Esophagus squamous epithelium (tissue), 5 donors: ENCODE measurements at places on chromosomes 7 and 10.

- no peak for DNase-seq
Observed at GRCh38 chr7:45211066-45211465, 53.5 kb downstream of the RAMP3 start.

GRCh38 chr10:75707080-75707840, 275.8 kb downstream of the LRMDA start:
- DNase-seq, result no peak

- no peak for DNase-seq
Observed at GRCh38 chr7:27254625-27255024, 12.0 kb downstream of the EVX1 start.

DNA sequence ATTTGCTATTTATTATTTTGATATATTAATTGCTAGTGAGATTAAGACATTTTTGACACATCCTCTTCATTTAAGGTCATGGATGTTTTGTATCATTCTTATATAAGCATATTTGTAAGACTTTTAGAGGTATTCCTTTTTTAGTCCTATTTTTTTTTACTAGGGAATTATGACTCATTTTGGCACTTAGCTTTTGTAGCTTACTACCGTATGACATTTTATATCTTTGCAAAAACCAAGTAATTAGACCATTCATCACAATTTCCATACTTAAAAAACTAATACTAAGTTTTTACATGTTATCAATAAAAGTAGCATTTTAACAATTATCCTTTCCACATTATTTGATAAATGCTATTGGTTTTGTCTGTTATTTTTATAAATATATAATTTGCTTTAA, 41.6 kb downstream of the BMPR1A start:
- no peak for DNase-seq

- no peak for DNase-seq
Observed at GRCh38 chr10:102519246-102519825, 15.6 kb downstream of the SUFU start.

DNA sequence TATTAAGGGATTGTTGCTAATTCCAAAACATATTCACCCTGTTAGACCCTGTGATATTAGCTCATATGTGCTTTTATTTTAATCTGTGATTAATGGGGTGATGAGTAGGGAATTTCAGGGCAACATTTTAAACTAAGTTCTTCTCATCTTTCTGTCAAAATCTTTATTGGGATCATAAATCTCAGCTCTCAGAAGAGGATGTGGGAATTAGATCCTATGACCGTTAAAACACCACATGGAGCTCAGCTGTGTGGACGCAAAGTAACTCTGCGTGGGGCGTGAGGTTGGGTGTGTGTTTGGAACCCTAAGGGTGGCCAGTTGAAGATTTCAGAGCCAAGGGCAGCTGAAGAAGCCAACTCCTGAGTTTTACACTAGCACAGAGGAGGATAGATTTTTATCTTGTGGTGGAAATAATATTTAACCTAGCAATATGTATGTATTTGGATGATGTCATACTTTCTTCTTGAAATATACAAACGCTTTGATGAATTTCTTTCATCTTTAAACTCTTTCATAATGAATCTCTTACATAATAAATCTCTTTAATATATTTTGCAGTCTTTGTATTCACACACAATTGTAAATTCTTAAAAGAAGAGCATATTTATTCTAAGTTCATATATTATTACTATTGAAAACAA, 64.4 kb downstream of the EPDR1 start:
- no peak for DNase-seq

DNA sequence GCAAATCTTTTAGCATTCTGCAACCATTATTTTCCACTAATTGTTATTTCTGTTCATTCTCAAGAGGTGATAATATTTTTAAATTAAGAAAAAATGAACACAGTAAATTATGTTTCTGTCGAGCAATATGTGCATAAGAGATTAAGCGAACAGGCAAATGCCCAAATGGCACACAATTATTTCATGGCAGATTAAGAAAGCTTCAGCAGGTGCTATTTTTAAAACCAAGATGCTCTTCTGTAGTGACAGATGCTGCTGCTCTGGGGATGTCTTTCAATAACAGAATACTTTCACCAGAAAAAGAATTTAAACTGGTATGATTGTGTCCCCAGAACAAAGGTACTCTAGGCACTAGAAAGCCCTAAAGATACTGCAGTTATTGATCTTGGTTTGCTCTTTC, 412.7 kb upstream of the SORCS1 start:
- no peak for DNase-seq

- DNase-seq, result no peak
Observed at GRCh38 chr7:139118805-139119485, 9.4 kb upstream of the ZC3HAV1 start.

DNA sequence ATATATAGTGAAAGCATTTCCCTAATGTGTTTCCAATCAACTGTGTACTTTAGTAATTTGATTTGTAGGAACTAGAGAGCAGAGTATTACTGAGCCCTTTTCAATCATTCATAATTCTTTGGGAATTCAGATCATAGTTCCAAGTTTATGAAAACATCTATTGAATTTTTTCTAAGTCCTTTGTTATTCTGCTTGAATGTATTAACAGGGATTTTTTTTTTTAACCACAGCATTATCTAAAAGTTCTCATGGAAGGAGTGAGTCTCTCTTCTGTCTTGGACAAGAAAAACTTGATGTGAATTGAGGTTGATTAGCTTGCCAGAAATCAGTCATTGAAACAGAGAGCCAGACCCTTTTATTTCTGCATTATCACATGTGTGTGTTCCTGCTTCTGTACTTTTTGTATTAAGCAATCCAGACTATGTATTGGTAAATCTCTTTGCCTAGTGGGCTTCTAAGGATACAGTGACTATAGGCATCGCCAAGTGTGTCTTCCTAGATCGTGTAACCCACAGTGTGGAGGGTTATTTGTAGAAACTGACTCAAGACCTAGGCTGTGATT, 59.9 kb downstream of the BMPER start:
- no peak for DNase-seq

GRCh38 chr7:28179120-28180030, 1.2 kb downstream of the JAZF1 start:
- DNase-seq, result peak; percentile 5

DNA sequence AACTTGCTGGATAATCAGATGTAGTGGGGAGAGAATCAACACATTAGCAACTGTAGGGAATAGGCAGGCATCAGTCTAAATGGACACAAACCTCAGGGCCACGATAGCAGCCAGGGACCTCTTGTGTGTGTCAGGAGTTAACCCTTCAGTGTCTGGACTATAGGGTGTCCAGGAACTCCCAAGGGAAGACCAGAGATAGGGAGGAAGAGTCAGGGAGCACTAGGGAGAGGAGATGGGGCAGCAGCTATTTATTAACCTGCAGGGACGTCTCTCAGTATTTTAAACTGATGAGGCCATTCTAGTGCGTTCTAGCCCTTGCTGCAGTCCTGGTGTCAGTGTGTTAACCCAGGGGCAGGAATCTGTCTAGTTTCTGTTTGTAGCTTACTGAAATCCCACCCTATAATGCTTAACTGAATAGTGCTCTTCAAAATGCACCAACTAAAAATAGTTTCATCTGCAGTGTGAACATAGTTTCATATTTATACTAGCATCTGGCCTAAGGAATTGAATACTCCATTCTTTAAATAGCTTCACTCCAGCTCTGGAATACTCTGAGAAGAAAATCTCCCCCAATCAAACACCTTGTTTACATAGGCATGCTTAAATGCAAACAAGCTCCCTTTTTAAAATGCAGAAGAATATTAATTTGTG, 62.7 kb downstream of the ARID5B start:
- DNase-seq, result no peak

DNA sequence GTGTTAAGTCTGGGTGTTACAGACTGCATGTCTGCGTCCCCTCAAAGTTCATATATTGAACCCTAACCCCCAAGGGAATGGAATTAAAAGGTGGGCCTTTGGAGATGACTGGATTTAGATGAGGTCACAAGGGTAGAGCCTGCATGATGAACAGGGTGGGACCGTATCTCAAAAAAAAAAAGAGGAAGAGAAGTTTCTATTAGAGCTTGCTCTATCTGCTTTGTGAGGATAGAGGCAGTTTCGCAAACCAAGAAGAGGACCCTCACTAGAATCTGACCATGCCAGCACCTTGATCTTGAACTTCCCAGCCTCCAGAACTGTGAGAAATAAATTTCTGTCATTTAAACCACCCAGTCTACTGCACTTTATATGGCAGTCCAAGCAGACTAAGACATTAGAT, 1.4 kb downstream of the KIN start:
- DNase-seq, result no peak

- DNase-seq, result no peak
Observed at GRCh38 chr10:114294549-114294948, 55.5 kb downstream of the VWA2 start.

GRCh38 chr10:106189292-106189691, 975.2 kb downstream of the SORCS1 start:
- DNase-seq, result no peak

GRCh38 chr10:133275684-133276092, 980 bp downstream of the ADAM8 start:
- DNase-seq, result no peak

DNA sequence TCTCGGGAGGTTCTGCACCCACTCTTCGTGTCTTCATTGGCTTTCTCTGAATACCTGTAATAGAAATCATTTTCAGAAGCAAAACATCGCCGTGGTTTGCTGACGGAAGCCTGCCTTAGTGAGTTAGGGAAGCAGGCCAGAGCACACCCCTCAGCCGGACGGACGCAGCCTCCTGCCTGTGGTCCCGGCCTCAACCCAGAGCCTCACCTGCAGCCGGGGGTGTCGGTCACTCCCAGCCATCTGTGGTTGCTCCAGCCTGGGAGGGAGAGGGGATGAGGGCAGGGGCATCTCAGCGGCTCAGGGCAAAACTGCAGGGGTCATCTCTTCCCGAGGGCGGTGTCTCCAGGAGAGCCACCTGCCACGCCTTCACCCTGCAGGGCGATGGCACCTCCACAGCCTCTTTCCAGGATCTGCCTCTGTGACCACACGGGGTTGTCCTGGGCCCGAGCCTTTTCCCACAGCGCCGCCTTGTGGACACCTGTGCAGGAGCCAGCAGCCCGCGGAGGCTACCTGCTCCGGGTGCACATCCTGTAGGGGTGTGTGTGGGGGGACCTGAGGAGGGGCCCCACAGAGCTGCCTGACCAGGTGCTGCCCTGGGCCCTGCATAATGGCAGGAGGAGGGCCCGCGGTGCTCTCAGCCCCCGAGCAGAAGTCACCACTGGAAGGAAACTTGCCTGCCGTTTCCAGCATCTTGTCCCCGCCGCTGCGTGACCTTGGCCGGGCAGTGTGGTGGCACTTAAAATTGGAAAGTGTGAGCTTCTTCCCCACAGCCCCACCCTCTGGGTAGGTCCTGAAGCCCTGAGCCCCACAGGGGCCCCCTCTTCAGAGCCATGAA, 21.6 kb upstream of the AP5Z1 start:
- no peak for DNase-seq

GRCh38 chr7:641269-641671, 85.2 kb upstream of the DNAAF5 start:
- no peak for DNase-seq

DNA sequence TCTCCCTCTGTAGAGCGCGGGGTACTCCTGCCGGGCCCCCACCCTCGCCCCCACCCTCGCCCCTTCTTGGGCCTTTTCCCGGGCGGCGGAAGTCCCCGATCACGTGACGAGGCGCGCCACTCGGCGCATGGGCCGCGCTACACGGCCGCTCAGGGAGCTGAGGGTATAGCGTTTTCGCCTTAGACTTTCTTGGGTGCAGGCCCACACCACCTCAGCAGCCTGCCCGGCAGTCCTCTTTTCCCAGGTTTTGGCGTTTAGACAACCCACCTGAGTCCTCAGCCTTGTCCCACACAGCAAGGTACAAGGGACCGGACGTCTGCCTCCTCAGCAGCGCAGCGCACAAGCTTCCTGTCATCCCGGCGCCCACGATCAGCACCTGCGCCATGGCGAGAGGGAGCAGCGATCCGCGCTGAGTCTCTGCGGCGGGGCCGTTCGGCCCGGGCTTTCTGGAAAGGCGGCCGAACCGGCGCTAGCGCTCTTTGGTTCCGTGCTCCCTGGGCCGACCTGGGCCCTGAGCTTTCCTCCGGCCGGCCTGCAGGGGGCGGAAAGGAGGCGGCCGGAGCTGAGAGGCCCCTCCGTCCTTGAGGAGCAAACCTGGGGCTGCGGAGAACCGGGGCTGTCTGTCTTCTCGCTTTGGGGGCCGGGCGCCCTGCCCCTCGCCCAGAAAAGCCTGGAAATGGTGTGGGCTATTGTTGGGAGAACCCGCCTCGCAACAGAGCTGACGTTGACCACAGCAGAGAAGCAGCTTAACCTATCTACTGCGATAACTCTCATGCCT, at the start of gene RNLS:
Gene RNLS (minus strand): TSS at position 513 of the 778 bp plus-strand sequence.
- peak; percentile 23 for DNase-seq

DNA sequence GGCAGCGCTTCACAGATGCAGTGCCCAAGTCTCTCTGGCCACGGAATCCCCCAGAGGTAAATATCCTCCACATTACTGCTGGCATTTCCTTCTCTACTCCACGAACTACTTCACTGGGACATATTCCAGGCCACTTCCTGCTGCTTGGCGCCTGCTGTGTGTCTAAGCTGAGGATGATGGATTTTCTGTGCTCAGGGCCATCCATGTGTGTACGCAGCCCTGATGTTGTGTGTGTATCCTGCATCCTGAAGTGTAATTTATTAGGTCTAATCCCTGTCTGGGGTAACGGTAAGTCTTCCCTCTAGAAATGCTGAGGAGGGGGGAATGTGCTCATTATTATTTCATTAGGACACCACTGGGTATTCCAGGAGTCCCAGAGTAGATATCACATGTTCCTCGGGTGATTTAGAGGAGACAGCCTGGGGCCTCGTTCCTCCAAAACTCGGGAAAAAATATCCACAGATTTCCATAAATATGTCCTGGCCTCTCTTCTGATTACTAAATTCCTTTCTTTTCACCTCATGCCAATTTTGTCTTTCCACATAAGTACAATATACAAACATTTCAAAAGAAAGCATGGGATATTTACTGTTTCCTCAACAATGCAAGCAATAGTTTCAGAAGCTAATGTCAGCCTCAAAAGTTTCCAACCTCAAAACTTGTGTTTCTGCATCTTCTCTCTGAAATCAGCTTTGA, 25.5 kb upstream of the HABP2 start:
- DNase-seq, result no peak

GRCh38 chr10:85995791-85996190, 370.8 kb downstream of the GRID1 start:
- DNase-seq, result no peak

DNA sequence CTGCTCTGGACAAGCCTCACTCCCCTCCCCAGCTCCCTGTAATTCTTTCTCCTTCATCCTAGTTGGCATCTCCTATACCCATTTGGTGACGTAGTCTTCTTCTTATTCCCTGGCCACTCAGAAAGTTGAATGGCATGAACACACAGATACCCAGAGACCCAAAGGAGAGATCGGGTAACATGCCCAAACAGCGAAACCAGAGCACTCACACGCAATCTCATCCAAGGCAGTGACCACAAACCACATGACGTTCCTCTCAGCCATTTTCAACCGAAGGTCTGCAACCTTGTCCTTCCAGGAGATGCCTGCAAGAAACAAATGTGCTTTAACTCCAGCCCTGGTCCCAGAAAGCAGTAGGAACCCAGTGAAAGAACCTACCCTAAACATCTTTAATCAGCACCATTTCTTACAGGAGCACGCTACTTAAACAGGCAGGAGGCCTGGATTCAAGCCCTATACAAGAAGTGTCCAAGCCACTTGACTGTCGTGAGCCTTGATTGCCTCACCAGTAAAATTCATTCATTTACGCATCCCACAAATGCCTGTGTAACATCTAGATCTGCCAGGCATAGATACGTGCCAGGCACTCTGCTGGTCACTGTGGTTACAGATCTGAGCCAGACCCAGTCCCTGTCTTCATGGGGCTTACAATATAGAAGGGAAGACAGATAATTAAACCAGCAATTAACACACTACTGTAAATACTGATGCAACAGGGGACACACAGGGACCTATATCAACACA, 37.1 kb downstream of the XPNPEP1 start:
- DNase-seq, result no peak

GRCh38 chr7:105656922-105657521, 75.7 kb upstream of the EFCAB10 start:
- DNase-seq, result no peak
